ENCODE measurements at places on chromosomes 5 and 9.
A peak's percentile ranks its signal among the peaks of the same experiment; 100 is the strongest.

GRCh38 chr5:6732634-6733410 lies 19.6 kb downstream of the TENT4A start:
- peak; percentile 28 for DNase-seq

DNA sequence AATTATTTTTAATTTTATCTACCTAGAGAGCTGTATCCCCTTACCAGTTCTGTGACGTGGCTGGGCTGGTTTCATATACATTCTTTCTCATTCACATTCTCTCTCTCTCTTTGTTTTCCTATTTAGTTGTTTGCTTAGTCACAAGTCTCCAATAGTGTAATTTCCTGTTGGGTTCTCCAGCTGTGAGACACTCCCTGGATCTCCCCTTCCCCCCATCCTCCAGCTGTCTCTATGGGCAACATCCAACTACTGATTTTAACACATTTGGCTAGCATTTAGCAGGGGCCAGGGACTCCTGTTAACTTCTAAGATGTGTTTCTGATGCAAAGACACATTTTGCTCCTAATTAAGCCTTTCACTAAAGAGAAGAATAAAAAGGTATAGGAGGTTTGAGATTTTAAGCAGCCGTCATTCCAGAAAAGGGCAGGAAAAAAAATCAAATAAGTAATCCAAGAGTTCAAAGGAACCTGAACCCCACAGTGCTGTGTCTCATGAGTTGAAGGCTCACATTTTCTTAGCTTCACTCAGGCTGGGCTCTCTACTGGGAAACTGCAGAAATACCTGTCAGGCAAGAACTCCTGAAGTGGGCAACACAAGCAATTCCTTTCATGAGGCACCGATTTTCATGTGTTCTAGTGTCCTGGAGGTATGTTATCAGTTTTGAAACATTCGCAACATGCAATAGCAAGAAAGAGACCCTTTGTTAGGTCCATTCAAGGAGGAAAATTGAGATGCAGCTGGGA lies 198.7 kb upstream of the C9orf72 start:
- DNase-seq, result no peak

DNA sequence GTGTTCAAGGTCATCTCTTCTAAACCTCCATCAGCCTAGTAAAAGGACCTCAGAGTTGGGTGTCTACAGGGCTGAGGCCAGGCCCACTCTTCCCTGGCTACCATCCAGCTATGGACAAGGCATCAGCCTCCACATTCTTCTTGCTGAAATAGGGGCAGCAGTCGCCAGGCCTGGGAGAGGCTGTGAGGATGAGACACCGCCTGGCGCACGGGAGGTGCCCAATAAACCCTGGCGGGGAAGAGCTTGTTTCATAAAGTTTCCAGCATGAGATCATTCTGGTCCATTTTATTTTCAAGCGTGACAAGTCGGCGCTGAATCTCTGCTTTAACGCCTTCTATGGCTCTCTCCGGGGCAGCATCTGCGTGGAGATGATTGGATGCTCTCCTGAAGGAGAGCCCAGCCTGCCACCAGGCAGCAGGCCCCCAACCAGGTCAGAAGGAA lies 153.4 kb downstream of the OLFM1 start:
- DNase-seq, result no peak

GRCh38 chr5:141850786-141851185 lies 27.4 kb downstream of the PCDH1 start:
- DNase-seq, result no peak

DNA sequence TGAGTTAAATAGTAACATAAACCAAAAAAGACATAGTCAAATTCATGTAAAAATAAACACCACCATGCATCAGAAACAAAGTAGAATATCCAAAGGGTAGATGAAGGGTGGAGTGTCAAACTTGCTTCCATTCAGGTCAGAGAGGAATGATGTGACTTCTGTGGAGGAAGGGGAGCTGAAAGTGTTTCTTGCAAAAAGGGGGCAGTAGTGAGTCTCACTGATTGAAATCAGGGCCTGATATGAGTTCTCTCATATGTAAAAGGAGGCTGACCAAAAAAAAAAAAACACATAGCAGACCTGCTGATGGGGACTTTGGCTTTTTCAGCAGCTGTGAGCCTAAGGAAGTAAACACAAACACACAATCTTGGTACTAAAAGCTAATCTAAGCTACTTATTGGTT lies 38.8 kb upstream of the RGMB start:
- DNase-seq, result peak; percentile 1

- no peak for DNase-seq
These were observed 394.5 kb downstream of the SPATA31D1 start for GRCh38 chr9:82382887-82383616.

GRCh38 chr9:125536776-125537175 lies 170.2 kb downstream of the MAPKAP1 start:
- DNase-seq, result no peak

DNA sequence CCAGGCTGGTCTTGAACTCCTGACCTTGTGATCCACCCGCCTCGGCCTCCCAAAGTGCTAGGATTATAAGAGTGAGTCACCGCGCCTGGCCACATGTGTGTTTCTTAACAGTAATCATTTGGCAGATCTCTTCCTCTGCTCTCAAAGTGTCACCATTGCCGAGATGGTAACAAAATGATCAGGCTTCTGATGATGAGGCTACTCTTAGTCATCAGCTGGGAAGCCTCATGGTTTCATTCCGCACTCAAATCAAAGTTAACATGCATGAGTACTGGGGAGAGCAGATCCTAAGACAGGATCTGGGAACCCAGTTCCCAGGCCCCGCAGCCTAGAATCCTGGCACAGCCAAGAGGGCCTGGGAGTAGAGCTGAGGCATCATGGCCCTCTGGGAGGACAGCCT lies 27.4 kb downstream of the BARHL1 start:
- no peak for DNase-seq

Measured in Kasumi-1 (cell line).